ENCODE measurements at places on chromosomes 12 and 14.
A peak's percentile ranks its signal among the peaks of the same experiment; 100 is the strongest.

- DNase-seq: no peak
Measured at GRCh38 chr12:48027183-48028002, 23.1 kb upstream of the COL2A1 start.

DNA sequence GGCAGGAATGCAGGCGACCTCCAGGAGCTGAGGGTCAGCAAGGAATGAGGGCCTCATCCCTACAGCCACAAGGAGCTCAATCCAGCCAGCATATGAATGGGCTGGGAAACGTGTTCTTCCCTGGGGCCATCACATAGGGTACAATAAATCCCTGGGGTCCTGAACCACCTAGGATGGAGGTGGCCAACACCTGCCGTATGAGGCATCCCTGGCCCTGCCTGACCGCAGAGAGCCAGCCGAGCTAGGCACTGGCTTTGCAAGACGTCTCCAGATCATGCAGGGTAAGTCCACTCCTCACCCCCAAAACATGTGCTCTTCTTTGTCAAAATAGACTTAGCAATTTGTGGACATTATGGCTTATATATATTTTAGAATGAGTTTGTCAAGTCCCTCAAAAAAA, 303.7 kb upstream of the DIO3 start:
- DNase-seq: no peak

DNA sequence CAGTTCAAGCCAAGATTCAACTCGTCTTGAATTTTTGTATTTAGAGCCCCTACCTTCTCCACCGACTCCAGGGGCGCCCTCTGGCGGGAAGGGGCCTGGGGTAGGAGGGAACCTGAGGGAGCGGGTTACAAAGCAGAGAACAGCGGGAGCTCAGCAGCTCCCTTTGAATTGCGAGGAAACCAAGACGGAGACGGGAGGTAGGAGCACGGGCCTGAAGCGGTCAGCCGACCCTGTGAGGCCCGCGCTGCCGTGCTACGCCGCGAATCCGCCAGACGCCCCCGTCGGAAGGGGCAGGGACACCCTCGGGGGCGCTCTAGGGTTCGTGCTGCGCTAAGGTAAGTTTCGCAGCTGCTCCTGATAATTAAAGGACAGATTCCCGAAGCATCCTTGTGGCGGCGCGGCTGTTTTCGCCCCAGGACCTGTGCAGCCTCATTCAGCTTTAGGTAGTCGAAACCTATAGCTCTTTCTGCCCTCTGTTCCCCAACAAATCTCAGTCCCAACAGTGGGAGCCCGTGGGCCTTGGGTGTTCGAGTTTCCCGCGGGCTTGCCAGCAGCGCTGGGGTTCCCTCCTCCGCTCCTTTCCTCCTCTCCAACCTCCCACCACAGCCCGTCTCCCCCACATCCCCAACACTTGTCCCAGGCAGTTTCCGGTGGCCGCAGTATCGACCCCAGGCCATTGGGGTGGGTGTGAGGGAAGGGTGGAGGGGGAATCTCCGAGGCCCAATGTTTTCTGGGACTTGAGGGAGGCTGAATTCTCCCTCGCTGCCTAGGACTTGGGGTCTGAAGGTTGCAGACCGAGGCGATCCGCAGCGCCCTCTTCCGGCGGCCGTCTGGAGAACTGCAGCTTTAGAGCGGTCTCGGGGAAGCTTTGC, 5.1 kb upstream of the NKX2-1 start:
- no peak for DNase-seq

DNA sequence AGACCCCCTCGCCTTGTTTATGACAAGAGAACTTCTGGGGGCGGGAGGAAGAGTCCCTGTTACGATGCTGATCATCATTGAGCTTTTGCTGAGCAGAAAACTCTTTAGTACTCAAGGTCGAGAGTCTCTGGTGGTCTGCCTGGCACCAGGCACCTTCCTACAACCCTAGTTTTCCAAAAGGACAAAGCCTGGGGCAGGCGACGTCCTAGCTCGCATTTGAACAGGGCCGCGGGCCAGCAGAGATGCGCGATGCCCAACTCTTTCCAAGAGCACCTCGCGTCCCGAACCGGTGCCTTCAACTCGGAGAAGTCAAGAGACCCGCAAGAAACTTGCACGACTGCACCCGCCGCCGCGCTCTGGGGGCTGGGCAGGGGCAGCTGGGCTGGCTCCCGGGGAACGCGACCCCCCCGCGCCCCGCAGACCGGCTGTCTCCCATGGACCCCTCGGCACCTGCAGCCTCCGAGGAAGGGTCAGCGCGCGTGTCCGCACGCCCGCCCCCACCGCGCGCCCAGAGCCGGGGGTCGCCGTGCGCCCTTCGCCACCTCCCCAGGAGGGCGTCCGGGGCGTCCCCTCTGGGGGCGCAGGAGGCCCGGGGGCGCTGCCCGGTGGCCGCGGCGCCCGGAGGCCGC, 377 bp upstream of the BCL7A start:
- DNase-seq: peak; percentile 59

GRCh38 chr12:58858030-58858429, 62.3 kb downstream of the LRIG3 start:
- DNase-seq: no peak

GRCh38 chr12:41034686-41035085, 153.4 kb upstream of the PDZRN4 start:
- no peak for DNase-seq

DNA sequence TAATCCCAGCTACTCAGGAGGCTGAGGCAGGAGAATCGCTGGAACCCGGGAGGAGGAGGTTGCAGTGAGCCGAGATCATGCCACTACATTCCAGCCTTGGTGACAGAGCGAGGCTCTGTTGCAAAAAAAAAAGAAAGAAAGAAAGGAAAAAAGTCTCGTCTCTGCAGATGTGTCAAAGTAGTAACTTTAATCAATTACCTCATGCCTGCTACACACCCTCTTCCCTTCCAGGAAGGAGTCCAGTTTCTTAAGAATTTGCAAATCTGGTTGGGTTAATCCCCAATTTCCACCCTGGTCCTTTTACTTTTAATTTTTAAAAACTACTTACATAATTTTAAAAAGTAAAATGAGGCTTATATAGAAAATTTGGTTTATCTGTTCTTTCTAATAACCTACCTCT, 234.5 kb upstream of the KITLG start:
- no peak for DNase-seq

DNA sequence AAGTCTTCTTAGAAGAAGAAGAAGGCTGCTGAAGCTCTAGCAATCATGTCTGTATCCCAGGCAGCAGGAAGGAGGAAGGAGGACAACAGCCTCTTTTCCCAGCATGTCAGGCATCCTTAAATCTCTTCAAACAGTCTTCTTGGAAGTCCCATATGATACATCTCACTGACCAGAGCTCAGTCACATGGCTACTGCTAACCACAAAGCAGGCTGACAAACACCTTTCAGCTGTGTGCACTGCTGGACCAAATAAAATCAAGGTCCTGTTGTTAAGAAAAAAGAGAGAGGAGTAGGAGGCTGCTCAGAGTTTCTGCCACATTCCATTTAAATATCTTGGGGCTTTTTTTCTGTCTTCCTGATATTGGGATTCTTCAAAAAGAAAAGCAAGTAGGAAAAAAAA, 203.4 kb upstream of the PELI2 start:
- DNase-seq: no peak

DNA sequence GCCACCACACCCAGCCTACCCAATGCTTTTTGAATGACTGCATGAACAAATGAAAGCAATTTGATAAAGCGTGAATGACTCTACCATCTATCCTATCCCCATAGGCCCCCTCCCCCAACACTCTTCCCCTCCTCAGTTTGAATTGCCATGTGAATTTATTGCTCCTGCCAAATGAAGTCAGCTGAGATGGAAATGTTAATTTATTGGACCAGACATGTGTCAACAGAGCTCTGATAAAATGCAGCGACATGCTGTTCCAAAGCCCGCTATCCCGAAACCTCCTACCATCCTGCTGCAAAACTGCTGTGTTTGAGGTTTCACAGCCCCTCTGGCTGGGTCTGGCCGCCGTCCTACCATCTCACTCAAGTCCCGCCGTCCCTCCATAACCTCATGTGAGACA, 360.5 kb downstream of the CACNA1C start:
- no peak for DNase-seq

DNA sequence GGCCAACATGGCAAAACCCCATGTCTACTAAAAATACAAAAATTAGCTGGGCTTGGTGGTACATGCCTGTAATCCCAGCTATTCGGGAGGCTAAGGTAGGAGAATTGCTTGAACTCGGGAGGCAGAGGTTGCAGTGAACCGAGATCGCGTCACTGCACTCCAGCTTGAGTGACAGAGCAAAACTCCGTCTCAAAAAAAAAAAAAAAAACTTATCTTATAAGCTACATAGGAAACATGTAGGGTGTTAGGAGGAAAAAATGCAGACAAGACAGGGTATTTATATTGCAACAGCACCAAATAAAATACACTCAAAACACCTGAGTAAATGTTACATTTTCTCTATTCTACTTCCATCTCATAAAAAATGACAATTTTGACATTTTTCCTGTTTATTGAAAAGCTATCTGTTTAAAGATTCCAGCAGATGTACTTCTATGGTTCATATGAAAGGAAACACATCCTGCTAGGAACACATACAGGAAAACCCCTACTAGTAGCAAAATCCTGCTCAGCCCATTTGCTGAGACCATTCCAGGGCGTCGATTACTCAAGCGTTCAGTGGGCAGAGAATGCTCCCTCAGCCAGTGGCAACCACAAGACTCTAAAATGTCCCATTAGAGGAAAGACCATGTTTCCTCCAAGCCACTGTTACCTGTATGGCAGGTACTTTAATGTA, 19.7 kb downstream of the CORO1C start:
- DNase-seq: no peak

- DNase-seq: no peak
Measured at GRCh38 chr12:24778486-24779304, 170.2 kb downstream of the BCAT1 start.

- DNase-seq: no peak
Measured at GRCh38 chr14:45377166-45377565, 124.2 kb upstream of the MIS18BP1 start.

DNA sequence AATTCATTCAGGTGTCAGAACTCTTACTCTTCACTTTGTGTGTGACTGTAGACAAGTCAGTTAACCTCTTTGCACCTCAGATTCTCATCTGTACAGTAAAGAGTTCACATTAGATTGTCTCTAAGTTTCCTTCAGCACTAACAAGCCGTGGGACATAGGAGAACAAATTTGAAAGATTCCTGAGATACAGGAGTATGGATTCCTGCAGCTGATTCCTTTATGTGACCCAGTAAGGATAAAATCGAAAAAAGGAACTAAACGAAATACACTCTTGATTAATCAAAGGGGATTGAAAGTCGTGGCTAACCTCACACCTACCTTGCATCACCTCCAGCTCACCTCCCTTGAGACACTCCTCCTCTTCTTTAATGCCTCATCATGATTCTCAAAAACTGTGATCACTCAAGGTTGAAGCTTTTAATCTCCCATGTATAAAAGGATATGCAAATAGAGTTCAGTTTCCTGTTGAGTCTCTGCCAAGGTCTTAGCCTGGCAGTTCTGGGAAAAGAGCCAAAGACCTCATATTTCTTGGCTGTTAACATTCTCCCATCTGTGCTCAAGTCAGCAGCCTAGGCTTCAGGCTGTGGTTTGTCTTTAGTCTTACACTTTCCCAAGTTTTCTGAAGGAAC, 156.6 kb downstream of the DAD1 start:
- DNase-seq: no peak

DNA sequence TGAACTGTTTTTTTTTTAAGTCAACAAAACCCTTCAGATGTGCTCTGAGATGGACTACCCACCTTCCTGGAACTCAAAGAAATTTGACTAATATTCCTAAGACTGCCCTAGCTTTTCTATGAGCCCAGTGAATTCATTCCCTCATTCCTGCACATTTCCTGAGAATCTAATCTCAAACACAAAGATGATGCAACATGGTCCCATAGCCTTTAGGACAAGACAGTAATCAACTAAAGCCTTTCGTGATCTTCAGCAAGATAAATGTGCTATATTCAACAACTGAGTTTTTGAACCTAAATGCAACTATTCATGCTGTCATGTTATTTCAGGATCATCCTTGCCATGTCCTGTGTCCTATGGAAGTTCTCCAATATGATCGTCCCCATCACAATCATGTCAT, 5.0 kb downstream of the SETD3 start:
- no peak for DNase-seq

DNA sequence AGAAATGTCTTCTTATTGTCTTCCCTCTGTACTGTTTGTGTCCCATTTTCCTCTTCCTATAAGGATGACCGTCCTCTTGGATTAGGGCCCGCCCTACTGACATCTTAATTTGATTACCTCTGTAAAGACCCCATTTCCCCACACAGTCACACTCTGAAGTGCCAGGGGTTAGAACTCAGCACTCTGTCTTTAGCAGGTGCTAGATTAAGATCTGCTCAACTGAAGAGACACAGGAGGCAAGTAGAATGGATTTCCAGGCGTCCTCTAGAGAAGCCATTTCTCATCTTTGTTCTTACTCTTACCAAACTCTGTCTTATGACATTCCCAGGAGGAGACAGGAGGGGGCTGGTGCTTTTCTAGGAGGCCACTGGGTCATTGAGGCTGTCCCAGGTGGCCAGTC, 50.8 kb downstream of the VCPKMT start:
- DNase-seq: no peak

GRCh38 chr12:1639538-1639937, 10.5 kb downstream of the WNT5B start:
- no peak for DNase-seq

DNA sequence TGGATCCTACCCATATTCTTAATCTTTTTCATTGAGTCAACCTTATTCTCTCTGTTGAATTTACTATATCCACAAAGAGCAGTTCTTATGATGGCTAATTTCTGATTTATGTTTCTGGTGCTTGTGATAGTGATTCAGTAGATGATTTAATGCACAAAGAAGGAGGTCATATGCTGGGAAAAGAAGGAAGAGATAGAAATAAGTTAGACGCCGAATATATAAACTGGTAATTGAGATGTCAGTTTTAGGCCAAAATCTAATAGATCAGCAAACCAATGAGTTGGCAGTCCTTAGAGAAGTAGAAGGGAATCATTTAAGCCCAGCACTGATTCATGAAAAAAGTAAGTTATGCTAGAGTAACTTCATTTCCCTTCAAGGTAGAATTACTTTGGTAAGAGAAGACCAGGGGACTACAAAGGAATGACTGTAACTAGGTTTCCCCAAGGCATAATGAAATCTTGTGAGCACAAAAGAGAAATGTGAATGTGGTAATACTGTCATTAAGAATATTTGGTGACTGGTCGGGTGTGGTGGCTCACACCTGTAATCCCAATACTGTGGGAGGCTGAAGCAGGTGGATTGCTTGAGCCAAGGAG, 132.4 kb downstream of the TGFB3 start:
- DNase-seq: no peak

Measured in anterior cingulate cortex (tissue), 58 donors.